Stimulated activated naive CD8-positive, alpha-beta T cell treated with anti-CD3 and anti-CD28 coated beads, Interleukin-15, amount 100 ng/mL, for 72 hours (primary cell): ENCODE measurements at places on chromosomes 12 and 14.

GRCh38 chr12:12290206-12290605, 23.4 kb upstream of the LRP6 start:
- no peak for DNase-seq

DNA sequence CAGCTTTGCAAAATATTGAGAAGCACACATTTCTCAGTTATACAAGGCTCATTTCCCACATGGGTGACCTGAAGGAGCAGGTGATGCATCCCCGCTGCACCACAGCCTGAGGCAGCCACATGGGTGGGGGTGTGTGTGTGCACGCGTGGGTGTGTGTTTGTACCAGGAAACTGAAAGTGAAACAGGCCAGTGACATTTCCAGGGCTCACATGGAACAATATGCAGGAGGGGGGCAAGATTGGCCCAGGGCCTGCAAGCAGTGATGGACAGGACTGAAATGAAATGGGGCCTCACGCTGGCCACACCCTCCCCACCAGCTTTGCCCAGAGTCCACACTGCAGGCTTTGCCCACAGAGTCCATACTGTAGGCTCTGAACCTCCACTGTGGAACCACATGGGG, 154.2 kb upstream of the PARP11 start:
- DNase-seq, result peak; percentile 38

DNA sequence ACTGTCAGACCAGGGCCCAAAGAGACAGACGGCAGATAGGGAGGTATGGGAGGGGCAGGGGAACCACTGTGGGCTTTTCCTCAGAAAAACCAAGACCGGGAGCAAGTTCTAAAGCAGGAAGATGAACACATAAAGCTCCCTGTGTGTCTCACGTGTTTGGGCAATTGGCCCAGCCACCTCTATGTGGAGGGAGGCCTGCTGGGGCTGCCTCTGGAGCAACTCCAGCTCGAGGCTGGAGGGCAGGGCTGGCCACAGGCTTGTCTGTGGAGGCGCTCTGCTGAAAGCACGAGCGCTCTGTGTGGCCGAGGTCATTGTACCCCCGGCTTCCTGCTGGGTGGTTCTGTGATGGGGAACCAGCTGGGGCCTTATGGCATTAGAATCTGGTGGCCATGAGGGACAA, 36.4 kb downstream of the TRAFD1 start:
- no peak for DNase-seq

DNA sequence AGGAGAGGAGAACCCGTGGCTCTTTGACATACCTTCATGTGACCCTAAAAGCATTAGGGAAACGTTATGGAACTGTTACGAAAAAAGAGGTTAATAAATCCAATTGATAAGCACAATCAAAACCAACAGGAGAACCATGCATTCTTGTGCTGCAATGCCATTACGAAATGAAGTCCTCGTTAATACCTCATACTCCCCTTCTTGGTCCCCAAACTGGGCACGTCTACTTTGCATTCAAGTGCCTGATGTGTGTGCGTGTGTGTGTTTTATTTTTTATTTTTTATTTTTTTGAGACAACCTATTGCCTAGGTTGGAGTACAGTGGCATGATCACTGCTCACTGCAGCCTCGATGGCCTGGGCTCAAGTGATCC, 150.0 kb downstream of the ETV6 start:
- no peak for DNase-seq

GRCh38 chr12:68111995-68112394, 47.5 kb downstream of the IFNG start:
- DNase-seq, result no peak

DNA sequence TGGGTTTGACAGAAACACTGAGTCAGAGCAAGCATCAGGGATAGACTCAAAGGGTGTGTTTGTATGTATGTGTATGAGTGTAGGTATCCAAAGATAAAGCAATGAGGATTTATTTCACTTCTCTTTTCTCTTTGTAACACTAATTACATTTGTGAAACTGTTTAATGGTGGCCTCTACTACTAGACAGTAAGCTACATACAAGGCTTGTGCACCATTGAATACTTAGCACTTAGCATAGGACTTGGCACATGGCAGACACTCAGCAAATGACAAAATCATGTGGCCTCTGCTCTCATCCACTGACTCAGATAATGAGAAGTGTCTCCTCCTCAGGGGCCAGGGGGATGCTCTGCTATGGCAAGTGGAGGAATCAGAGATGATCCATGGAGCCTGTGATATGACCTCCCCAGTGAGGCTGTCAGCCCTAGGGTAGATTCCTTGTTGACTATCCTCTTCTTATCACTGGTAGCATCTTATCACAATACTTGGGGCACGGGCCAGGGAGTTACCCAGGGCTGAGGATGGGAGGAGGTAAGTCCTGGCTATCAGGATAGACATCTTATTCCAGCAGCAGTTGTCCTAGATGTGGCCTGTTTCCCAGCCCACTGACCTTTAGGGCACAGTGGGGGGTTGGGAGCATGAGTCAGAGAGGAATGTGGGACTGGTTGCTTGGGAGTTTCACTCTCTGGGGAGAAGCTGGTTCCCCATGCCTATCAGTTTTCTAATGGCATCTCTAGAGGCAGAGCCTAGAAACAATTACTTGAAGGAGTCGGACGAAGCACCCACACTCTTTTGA, 71.2 kb upstream of the HOXC13 start:
- no peak for DNase-seq

- DNase-seq, result no peak
Measured at GRCh38 chr14:105488781-105489541, 2.1 kb upstream of the TEDC1 start.

GRCh38 chr14:28751467-28752058, 15.0 kb upstream of the FOXG1 start:
- DNase-seq, result no peak

DNA sequence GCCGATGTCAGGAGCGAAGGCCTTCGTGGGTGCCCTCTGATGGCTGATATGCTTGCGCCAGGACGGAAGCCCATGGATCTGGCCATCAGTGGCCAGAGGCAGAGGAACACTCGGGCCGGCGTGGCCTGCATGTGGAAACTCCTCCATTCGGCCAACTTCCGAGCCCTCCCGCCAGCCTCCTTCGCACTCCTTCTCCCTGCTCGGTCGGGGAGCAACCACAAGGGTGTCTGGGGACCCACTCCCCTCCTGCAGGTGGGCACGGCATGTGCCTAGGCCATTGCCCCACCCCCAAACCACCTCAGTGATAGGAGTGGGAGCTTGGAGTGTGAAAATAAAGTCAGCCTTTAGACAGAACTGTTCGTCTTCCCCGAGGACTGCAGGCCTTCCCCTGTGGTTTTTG, 231.3 kb downstream of the BCL11B start:
- no peak for DNase-seq

DNA sequence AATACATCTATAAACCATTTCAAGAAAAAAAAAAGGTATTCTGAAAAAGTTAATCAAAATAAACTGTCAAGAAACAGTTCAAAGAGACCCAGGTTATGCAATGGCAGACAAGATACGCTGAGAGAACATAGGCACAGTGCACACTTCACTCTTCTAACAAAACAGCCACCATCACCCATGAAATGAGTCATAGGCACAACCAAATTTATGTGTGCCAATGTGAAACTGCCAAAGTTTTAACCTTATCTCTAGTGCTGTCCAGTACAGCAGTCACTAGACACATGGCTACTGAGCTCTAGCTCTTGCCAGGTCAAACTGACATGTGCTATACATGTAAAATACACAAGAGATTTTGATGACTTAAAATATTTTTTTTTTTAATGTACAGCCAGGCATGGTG, 1.4 kb downstream of the CEP128 start:
- DNase-seq, result peak; percentile 41

- DNase-seq, result no peak
Measured at GRCh38 chr12:24591079-24591626, 357.7 kb downstream of the BCAT1 start.

GRCh38 chr14:26525085-26525484, 72.7 kb downstream of the NOVA1 start:
- no peak for DNase-seq

GRCh38 chr14:76848879-76849278, 22.7 kb downstream of the LRRC74A start:
- DNase-seq, result no peak

DNA sequence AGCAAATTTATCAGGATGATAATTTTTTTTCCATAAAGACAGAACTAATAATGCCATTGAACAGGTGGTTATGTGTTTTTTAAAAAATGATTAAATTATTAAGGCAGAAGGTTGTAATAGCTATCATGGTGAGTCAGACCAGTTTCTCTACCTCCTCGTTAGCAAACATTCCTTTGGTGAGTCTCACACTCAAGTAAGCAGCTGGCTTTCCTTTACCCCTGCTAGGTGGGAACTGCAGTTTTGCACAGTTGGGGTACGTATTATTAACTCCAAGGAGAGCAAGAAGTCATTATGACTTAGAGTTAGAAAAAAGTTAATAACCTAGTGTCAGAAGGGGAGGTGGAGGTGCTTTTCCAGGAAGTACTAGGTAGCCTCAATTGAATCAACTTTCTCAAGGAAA, 165.3 kb downstream of the SNAPC1 start:
- no peak for DNase-seq

DNA sequence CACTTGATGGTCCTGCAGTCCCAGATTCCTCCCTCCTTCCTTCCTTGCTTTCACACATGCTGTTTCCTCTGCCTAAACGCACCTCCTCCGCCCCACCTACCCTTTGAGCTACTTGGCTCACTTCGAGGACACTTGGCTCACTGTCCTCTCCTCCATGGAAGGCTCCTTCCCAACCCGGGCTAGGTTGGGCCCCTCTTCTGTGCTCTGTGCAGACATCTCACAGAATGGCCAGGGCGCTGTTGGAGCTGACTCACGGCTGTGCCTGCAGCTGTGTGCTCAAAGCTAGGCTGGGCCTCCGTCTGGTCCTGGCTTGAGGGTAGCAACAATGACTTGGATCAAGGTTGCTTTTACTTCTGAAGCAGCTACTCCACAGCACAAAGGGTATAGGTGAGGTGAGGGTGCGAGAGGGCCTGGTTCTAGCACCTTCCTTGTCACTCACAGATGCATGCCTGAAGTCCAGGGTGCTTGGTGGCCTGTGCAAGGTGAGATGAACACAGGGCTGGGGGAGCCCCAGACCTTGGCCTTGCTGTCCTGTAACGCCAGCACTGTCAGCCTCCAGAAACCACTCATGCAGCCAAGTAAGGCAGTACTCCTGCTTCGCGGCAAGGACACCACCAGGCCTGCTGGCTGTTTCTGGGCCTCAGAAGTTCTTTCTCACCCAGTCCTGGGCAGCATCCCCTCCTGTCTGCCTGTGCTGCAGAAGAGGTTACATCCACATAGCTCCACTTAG, 61.8 kb downstream of the GALNT16 start:
- DNase-seq, result no peak

- no peak for DNase-seq
Measured at GRCh38 chr14:95054346-95055280, 102.7 kb downstream of the DICER1 start.

GRCh38 chr12:111569363-111570083, 29.6 kb downstream of the ATXN2 start:
- no peak for DNase-seq

DNA sequence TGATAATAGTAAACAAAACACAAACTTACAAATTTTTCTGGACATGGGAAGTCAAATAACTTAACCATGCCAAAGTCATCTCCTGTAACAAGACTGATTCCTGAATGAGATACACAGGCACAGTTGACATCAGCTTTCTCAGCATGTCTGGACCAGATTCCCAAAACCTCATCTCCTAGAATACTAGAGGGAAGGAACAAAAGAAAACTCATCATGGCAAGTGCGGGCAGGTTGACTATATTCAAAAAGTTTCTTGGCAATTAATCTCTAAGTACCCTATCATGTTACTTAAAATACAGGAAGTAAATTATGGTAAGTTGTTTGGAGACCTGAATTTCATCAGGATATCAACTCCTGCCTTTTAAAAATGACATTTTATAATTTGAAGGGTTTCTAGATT, 53.9 kb downstream of the ZC3H14 start:
- no peak for DNase-seq

- no peak for DNase-seq
Measured at GRCh38 chr12:111227476-111228420, 141.1 kb downstream of the PHETA1 start.

DNA sequence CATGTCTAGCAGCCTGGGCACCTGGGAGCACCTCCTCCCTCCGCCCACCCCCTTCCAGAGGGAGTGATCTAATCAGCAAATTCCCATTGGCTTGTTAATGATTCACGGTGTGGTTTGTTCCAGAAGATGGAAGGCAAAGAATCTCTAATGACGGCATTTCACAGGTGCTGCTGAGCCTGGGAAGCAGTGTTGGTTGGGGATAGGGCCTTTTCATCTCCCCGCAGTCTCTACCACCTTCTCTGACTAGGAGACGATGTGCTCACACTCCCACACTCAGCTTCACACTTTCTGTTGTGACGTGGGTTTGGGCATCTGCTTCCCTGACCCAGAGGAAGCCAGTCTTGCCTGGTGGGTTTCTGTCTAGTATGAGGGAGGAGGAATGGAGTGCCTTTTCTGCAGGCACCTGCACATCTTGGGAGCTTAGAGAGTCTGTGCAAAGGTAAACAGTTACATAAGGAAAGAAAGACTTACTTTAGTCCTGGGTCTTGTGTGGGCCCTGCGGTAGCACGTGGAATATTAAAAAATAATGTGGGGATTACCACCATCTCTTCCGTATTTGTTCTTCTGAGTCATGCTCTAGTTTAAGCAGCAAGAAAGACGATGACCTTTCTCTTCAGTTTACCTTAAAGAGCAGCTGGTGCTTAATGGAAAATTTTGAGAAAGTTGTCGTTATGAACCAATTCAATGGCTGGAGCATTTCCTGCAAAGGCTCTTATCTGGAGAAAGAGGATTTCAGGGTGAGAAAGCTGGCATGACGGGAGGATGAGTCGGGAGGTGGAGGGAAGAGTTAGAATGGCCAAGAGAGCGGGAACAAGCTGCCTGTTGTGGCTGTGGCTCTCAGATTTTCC, 70.6 kb upstream of the ARHGAP5 start:
- DNase-seq, result no peak

- no peak for DNase-seq
Measured at GRCh38 chr12:82223426-82223825, 134.8 kb downstream of the CCDC59 start.

GRCh38 chr12:109752117-109753053, 38.8 kb downstream of the FAM222A start:
- DNase-seq, result no peak
